T follicular helper cell (primary cell): ENCODE measurements at places on chromosomes 7 and 10.

DNA sequence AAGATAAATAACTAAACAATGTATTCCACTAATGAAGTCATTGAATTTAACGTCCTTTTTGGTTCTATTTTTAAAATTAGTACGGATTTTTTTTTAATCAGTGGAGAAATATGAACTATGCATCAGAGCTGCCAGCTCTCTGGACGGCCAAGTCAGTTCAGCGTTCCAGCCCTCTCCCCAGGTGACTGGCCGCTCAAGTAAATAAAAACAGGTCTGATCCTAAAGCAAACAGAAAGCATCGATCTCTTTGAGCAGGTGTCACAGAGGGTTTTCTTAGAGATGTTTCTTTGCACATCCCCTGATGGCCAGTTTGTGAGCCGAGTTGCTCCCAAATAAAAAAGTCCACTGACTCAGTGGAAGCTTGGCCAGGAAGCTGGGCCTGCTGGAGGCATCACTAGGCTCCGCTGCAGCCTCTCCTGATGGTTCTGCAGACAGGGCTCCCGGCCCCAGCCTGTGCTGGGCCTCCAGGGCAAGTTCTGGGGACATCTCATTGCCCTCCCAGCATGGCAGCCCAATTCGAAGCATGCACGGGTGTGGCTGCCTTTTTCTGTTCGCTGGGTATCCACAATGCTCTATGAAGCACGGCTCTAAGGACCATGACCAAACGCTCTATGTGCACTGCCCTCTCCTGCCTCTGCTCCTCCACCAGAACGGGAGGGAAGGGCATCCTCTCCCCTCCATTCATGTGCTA lies 74.7 kb upstream of the PPP2R2D start:
- DNase-seq = no peak

- DNase-seq = no peak
Measured at GRCh38 chr10:6739530-6740174, 159.6 kb upstream of the PRKCQ start.

DNA sequence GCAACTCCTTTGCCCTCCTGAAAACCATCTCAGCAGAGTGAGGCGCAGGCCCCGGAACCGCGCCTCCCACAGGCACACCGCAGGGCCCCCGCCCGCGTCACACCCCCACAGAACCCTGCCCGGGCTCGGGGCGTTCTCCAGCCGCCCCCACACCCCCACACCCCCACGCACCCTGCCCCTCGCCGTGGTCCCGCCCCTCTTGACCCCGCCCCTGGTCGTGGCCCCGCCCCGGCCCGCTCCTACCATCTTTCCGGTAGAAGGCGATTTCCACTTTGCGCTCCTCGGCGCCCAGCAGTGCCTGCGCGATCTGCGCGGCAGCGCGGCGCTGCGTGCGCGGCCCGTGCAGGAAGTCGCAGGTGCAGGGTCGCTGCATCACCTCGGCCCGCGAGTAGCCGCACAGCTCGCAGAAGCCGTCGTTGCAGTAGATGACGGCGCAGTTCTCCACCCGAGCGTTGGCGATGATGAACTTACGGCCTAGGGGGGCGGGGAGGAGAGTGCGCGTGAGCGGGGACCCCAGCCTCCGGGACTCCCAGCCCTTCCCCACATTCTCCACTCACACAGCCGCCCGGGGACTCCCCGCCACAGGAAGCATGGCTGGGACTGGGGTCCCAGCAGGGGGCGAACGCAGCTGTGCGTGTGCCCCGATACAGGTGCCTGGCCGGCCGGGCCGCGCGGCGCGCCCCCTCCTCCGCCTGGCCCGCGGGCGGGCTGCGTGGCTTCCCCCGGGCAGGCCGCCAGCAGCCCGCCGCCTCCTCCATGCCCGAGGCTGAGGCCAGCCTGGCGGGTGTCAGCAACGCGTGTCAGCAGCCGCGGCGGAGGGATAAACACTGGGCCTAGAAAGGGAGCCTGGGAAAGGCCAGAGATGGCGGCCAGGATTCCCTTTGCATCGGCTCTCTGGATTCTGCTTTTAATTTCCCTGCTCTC lies 3.4 kb downstream of the KCNH2 start:
- peak; percentile 82 for DNase-seq

GRCh38 chr7:94041529-94041928 lies 37.4 kb upstream of the BET1 start:
- no peak for DNase-seq

DNA sequence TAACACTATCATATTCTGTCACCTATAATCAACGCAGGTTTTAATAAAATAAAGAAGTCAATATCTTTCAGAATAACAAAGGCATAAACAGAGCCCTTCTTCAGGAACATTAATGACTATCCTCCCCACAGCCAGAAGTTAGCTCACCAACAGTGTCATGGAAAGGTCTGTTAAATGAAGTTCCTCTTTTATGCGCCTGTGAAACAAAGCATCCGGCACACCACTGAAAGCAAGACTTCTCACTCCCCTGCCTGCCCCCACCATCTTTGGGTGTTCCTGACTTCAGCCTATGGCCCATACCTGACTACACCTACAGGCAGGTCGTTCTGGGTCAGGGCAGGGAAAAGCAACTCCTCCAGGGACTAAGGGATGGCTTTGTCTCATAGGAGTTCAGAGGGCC lies 205.4 kb downstream of the FANK1 start:
- no peak for DNase-seq

DNA sequence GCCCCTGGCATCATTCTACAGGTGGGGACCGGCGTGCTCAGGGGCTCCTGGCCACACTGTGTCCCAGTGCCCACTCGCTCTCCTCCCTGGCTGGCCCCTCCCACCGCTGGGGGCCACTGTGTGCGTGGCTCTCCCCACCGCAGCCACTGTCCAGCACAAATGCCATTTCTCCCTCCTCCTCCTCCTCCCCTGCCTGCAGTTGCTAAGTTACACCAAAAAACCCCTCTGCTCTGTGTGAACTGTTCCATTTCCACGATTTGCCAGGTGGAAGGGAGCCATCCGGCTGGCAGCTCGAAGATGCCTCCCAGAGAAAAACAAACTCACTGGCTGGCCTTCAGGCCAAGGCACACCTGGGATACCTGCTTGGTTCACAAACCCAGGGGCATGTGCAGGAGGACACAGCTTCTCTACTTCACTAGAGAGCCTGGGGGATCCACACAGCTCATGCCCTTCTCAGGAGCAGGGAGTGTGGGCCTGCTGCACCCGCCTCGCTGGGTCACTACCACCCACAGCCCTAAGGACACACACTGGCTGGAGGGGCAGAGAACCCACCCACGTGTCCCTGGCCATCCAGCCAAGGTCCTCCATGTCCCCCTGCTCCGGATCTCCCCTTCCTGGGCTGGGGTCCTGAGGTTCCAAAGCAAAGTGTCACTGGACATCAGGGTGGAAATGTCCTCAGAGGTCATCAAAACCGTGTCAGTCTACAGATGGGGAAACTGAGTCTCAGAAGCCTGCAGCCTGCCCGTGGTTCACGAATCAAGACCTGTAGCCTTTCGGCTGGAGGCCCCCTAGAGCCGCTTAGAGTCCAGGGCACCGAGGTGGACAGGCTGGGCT lies 1.7 kb downstream of the RASGEF1A start:
- no peak for DNase-seq

DNA sequence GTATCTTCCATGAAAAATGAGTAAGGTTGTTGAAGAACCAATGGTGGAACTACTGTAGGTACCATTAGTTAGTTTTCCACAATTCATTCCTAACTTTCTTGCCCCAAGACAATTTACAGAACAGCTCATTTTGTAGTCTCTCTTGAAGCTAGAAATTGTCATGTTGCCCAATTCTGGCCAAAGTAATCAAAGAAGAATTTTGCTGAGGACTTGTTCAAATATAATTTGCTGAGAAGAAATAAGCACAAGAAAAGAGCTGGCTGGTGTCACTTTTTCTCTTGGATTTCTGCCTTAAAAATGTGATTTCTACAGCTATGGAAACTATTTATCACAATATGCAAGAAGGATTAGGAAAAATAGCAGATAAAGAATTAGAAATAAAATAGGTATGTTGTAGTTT lies 199.2 kb upstream of the SEMA3A start:
- no peak for DNase-seq

DNA sequence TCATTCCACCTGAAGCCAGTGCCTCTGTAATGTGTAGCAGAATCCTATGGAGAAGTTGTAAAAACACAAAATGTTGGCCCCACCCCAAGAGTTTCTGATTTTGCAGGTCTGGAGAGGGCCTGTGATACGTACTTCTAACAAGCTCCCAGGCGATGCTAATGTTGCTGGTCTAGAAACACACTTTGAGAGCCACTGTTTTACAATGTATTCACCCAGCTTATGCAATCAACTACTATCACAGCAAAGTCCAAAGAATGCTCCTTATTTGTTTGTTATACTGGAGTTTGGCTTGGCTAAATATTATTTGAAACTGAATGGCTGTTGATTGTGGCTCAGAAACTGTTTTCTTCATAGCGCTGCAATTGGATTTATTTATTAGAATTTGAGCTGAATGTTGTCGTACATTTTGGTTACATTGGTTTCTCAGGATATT lies 44.3 kb downstream of the DNAJB9 start:
- DNase-seq = no peak

- DNase-seq = no peak
Measured at GRCh38 chr10:91012502-91012901, 91.6 kb upstream of the ANKRD1 start.

GRCh38 chr10:83724471-83725241 lies 414.7 kb upstream of the GHITM start:
- DNase-seq = no peak

GRCh38 chr10:14601872-14602725 lies 172.6 kb downstream of the FAM107B start:
- peak; percentile 64 for DNase-seq

DNA sequence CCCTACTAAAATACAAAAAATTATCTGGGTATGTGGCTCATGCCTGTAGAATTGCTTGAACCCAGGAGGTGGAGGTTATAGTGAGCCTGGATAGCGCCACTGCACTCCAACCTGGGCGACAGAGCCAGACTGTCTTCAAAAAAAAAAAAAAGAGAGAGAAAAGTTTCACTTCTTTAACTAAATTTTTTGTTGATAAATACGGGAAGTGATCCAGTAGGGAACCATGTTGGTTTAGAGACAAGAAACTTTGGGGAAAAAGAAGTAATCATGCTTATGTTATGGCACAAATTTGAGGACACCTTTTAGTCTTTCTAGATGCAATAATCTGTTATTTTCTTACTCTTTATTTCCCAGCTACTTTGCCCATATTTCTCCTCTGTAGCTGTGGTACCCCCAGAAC lies 309.7 kb downstream of the TYW1 start:
- DNase-seq = no peak

DNA sequence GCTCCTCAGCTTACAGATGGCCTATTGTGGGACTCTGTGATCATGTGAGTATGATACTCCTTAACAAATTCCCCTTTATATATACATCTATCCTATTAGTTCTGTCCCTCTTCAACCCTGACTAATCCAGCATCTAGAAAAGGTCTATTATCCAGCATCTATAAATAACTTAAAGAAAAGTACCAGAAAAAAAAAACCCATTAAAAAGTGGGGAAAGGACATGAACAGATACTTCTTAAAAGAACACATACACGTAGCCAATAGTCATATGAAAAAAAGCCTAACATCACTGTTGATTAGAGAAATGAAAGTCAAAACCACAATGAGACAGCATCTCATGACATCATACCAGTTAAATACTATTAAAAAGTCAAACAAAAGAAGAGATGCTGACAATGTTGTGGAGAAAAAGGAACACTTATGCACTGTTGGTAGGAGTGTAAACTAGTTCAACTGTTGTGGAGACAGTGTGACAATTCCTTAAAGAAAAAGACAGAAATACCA lies 549.5 kb upstream of the GRM3 start:
- no peak for DNase-seq

DNA sequence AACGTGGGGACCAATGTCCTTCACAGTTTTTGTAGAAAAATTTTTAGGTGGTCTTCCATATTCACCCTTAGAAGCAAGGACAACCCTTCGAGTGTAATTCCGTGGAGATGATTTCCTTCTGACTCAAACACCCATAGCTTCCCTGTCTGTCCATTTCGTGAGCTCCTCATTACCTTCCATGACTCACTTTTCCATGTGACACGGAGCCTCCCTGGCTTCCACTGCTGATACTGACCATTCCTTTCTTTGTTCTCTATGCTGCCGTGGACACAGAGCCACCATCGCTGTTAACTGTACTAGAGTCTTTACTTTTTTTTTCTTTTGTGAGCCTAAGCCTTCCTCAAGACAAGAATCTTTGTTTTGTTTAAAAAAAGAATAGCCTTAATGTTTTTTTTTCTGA lies 12.5 kb upstream of the ARMS2 start:
- no peak for DNase-seq

GRCh38 chr10:43691485-43691884 lies 42.8 kb upstream of the ZNF32 start:
- DNase-seq = no peak

DNA sequence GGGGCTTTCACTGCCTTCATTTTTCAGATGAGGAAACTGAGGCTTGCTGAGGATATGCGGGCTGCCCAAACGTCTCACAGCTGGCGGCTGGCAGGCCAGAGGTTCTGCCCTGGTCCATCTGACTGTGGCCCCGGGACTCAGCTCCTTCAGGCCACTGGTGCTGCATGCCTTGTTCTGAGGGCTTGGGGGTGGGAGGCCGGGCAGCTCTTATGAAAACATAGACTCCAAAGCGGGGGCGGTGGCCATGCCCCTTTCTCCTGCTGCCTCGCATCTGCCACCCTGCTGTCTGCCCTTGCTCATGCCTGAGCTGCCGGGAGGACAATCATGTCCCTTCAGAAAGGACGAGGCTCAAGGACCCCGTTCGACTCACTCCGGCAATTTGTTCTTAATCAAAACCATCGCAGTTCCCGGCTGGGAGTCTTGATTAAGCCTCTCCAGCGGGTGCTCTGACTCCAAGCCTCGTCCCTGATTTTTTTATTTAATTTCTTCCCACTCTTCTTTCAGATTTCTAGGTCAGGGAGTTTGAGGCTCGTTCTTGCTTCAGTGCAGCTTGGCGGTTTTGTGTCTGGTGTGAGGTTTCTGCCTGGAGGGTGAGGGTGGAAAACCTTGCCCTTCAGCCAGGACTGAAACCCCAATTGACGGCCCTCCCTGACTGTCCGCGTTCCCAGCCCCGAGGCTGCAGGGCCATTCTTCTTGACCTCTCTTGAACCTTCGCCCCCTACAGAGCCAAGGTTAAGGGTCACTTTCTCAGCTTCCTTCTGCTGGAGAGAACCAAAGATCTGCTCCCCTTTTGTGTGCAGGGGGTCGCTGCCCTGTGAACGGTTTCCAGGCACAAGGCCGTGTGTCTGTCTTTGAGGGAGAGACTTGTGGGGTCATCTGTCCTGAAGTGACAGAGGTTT lies 120.8 kb downstream of the DNAJB6 start:
- no peak for DNase-seq
